OCI-LY7 (cell line): ENCODE measurements at places on chromosomes 7 and 10.
A peak's percentile ranks its signal among the peaks of the same experiment; 100 is the strongest.

- no peak for DNase-seq
Observed at GRCh38 chr7:139582671-139583155, 59.2 kb downstream of the CLEC2L start.

DNA sequence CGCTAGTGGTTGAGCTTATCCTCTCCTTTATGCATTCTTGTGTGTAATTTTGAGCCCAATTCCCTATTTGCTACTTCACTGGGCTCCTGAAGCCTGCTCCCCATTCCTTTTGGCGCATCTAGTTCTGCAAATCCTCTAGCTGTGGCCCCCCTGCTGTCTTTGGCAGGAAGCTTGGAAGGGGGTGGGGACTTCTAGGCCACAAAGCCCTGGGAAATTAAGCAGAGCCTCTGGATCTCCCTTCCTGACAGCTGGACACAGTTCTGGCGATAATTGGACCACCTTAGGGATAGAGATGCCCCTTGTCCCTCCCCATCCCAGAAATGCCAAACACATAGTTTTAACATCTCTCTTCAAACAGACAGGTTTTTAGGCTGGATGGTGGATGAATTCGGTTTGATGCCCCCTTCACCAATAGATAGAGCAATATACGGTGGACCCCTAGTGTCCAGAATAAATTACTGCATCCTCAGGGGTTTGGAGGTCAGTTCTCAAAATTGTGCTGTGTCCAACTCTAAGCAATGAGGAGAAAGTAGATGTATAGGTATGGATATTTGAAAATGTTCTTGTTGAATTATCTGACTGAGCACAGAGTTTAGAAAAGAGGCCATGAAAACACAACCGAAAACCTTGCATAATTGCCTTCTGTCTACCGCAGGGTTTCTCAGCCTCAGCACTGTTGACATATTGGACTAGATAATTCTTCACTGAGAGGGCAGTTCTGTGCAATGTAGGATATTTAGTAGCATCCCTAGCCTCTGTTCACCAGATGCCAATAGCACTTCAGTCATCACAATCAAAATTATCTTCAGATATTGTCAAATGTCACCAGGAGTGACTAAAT, 75.5 kb downstream of the PAPSS2 start:
- peak; percentile 61 for DNase-seq

DNA sequence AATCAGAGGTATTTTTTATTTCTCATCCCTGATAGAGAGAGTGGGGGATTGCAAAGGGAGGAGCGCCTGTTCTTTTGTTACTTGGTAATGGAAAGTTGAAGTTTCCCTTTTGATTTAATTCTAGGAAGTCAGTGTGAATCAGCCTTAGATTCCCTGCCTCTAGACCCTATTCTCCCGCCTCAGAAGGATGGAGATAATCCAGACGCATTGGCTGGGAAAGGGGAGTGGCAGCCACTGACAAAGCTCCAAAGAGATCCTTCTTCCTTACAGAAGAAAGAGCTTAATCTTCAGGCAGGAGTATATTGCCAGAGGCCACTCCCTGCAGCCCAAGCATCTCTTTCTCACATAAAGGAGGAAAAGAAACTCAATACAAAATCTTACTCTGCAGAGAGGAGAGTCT, 122.3 kb upstream of the GALNT17 start:
- DNase-seq, result no peak

DNA sequence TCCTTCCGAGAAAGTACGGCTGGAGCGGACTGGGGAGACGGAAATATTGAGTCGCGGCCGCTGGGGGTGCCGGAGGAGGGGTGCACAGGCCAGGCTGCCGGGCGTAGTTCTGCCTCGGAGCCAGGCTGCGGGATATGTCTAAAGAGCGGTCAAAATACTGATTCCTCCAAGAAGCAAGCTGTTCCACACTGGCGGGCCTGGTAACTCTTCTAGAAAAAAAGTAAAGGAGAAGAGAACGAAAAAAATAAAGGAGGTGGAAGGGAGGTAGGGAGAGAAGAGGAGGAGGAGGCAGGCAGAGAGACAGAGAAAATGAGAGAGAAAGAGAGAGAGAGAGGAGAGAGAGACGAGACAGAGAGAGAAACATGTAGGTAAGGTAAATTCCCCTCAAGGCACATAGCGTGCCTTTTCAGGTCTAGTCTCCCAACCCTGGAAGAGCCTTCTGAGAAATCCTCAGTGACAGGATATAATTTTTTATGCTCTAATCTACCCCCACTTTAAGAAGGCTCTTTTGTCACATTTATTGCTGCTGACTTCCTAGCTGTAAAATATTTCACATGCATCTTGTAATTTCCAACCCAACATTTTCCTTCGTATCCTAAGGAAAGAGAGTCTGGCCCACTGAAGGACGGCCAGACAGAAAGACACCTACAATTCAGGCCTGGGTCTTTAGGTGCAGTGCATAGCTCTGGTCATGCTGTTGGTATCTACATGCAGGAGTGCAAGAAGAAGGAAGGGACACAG, 5.7 kb downstream of the DLX5 start:
- DNase-seq, result no peak

GRCh38 chr7:119197877-119198527, 973.5 kb downstream of the ANKRD7 start:
- peak; percentile 59 for DNase-seq

DNA sequence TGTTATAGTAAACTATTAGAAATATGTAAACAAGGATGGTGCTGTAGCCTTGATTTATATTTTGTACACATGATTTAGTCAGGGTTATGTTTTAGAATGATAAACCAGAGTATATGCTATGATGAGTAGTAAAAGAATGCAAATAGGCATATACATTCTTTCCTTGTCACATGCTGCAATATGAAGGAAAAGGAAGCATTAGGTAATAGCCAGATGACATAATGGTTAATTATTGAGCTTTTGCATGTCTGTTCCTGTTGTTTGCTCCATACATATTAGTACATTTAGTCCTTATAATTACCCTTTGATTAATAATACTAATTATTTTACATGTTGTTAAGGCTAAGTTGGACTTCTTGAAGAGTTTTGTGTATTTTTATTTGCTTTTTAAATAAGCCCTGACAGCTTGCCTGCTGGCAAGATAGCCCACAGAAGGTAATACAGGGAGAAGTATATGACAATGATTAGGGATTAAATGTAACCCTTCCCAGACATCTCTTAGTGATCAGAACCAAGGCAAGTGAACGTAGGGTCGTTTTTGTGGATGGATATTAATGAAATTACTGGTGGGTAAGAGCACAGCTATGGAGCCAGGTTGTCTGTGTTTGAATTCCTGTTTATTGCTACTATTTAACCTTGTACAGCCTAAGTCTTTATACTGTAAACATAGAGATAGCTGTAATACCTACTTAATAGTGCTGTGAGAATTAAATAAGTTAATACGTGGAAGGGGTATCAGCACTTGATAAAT, 68.4 kb downstream of the PHTF2 start:
- no peak for DNase-seq

GRCh38 chr7:80443325-80443724, 68.5 kb downstream of the GNAT3 start:
- no peak for DNase-seq

- DNase-seq, result no peak
Observed at GRCh38 chr10:17024461-17024860, 105.2 kb downstream of the CUBN start.

DNA sequence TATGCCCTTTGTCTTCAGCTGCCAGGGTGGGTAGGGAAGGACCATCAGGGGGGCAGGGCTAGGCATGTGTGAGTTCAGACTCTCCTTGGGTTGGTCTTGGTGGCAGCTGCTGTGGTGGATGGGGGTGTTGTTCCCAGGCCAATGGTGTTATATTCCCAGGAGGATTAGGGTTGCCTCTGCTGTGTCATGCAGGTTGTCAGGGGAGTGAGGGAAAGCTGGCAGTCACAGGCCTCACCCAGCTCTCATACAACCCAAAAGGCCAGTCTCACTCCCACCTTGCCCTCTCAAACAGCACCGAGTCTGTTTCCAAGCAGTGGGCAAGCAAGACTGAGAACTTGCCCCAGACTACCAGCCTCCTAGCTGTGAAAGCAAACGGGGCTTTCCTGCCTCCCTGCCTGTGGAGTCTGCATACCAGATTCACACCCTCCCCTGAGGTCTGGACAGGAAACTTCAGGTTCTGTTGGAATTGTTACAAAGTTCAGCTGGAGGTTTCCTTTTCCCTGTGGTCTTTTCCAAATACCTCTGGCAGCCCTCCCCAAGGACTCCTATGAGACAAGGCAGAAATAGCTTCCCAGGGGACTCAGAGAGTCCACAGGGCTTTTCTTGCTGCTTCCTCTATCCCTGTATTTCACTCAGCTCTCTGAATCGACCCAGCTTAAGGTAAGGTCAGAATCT, 1.4 kb downstream of the HYAL4 start:
- no peak for DNase-seq

DNA sequence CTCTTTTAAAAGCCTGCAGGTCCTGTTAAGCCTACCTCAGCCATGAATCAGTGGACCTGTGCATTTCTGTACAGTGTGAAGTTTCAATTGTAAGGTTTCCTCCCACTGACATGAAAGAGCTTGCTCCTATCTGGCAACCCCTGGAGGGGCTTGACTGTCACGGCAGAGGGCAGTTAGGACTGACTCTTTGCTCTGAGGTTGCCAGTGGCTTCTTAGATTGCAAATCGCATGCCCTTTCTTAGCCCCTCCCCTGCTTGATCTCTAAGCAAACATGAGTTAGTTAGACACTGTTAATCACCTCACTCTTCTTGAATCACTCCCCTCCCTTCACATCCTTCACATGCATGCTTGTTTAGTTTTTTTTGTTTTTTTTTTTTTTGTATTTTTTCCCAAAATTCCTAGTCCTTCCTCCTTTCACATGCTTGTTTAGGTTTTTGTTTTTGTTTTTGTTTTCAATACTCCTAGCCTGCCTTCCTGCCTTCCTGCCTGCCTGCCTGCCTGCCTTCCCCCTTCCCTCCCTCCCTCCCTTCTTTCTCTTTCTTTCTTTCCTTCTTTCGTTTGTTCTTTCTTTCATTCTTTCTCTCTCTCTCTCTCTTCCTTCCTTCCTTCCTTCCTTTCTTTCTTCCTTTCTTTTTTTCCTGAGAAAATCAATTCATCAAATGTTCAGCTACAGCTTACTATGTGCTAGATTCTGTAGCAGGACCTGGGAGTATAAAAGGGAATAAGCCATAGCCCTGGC, 6.0 kb upstream of the HIPK2 start:
- no peak for DNase-seq

GRCh38 chr10:100330079-100330478, at the start of gene PKD2L1:
TSS of gene PKD2L1 (minus strand) at chr10:100330228. CDS start at chr10:100330103, 125 bp downstream.
- no peak for DNase-seq

DNA sequence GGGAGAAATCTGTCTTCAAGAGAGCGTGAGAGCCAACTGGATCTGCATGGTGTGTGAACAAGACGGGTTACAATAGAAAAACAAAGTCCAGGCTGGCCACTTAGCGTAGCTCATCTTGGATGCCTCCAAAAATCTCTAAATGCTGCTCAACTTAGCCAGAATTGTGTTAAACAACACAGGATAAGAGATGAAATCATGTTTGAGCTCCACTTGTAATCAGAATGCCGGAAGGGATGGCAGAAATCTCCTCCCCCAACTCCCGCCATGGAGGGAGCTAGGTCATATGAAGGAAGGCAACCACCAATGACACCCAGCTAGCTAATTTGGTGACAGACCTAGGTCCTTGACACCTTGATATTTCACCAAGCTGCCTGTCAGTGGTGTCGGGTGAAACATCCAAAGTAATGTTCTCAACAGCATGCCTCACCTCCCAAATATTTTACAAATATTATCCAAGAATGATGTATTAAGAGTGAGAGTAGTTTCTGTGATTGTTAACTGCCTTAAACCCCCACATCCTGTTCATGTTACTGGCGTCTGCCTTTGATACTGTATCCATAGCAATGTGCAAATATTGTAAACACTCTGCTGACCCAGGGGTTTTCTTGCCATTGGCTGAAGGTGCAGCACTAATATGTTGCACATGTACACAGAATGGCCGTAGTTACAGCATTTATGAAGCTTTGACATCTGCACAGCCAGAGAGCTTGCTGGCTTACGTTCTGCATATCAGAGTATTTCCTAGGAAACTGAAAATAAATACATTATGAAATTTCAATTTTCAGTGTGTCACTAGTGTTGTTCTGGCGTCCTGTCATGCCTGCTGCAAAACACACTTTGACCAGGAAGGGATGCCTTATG, 25.8 kb downstream of the TMEM254 start:
- no peak for DNase-seq

DNA sequence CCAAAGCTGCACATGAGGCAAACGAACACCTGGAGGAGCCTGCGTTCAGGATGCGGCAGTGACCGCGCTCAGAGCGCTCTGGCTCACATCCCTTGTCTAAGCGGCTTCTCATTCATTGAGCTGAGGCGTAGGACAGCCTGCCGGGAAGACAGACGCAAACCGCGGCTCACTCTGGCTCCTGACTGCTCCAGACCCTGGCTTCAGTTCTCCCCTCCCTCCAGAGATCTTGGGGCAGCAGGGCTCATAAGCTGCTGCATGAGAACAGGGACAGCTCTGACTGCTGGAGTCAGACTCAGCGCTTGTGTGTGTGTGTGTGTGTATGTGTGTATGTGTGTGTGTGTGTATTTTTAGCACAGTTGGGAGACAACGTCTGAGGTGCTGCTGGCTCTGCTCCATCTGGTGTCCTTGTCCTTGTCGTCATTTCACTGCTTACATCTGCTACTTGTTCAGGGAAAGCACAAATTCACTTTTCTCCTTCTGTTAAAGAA, 15.8 kb upstream of the LYZL2 start:
- DNase-seq, result no peak

DNA sequence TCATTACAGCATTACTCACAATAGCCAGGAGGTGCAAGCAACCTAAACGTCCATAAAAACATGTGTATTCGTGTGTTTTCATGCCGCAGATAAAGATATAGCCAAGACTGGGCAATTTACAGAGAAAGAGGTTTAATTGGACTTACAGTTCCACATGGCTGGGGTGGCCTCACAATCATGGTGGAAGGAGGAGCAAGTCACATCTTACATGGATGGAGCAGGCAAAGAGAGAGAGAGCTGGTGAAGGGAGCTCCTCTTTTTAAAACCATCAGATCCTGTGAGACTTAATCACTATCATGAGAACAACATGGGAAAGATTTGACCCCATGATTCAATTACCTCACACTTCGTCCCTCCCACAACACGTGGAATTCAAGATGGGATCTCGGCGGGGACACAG, 33.0 kb downstream of the PDLIM1 start:
- DNase-seq, result no peak

- no peak for DNase-seq
Observed at GRCh38 chr7:82335001-82335400, 108.6 kb downstream of the CACNA2D1 start.

DNA sequence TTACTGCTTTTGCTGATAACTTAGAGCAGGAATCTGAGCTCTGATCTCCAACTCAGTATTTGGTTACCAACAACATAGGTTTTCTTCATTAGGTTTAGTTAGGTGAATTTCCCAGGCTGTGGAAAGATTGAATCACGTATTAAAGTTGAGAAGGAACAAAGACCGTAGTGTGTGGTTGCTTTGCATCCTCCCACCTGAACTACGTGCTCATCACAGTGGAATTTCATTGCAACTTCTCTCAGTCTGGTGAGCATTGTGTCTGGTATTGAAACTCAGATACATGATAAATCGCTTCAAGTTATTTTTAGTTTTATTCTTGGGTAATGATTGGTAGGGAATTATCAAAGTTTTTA, 139.4 kb upstream of the AKR1E2 start:
- no peak for DNase-seq
